ENCODE measurements at places on chromosomes 4 and X.

DNA sequence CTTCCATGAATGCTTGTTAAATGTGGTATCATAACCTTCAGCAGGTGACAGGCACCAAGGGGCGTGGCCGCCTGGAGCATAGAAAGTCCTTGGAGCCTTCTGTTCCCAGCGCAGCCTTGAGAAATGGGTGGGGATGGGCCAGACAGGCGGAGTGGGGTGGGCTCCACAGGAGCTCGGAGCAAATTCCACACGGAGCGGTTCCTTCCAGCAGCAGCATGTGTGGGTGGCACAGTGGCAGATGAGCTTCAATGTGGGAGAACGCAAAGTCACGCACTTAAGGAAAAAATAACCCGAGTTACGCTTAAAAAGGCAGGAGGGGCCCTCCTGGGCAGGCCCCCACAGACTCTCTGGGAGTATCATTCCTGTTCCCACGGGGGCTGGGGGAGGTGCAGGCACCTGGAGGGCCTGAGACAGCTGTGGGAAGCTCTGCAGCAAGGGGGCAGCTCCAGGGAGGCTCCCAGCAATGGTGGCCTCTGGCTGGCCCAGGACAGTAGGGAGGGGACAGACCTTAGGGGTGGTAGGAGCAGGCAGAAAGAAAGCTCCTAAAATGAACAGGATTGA, 15.3 kb downstream of the TMEM271 start:
- no peak for DNase-seq

DNA sequence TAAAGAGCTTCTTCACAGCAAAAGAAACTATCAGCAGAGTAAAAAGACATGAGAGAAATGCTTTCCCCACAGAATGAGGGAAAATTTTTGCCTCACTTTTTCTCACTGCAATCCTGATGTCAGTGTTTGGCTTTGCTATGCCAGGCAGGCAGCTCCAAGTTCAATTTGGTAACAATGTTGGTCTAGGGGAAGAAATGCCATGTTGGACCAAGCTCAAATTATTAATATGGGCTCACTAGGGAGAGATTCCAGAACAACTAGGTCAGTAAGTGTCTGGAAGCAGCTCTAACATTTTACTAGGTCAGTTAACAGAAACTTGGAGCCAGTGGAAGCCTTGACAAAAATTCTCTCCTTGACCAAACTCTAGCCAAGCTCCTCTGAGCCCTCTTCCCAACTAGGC, 95.4 kb downstream of the NAF1 start:
- DNase-seq: no peak

DNA sequence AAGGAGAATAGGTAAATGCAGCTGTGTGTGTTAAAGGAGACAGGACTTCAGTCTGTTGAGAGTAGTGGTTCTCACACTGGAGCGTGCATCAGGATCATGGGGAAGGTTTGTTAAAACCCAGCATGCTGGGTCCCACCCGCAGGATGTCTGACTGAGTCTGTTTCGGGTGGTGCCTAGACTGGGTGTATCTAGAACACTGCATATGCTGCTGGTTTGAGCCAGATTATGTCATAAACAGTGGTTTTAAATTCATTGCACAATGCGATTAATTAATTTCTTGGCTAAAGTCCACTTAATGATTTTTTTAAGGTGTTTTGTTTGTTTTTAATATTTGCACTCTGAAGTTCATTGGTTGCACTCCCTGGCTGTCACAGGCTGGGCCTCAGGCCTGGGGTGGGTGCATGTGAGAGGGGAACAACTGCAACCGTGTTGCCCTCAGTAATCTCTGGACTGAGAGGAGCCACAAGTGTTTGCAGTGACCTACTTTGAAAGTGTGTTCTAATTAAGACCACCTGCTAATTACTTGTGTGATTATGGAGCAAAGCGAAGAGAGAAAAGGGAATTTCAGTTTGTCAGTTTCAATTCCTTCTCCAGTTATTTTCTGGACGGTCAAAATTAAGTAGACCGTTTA, 8.3 kb downstream of the HCCS start:
- DNase-seq: no peak

- peak; percentile 74 for DNase-seq
These were observed 37.1 kb upstream of the XPNPEP2 start for GRCh38 chrX:129701624-129702069.

- DNase-seq: no peak
These were observed 14.6 kb downstream of the AGTR2 start for GRCh38 chrX:116185163-116185562.

DNA sequence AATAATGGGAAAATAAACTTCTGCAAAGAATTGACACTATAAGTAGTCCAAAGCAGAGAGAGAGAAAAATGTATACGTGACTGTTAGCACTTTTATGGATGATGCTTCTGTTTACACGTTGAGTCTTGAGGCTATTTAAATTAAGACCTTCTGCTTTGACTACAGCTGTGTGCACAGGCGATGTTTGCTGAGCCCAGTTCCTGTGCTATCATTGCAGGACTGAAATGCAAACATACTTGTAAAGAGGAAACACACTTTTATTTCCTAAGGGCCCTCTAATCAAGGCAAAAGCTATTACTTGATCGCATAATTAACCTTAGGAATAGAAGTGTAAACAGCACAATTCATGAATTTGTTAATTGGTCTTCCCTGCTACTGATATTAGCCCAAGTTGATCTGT, 226.9 kb downstream of the FBXW7 start:
- DNase-seq: no peak

DNA sequence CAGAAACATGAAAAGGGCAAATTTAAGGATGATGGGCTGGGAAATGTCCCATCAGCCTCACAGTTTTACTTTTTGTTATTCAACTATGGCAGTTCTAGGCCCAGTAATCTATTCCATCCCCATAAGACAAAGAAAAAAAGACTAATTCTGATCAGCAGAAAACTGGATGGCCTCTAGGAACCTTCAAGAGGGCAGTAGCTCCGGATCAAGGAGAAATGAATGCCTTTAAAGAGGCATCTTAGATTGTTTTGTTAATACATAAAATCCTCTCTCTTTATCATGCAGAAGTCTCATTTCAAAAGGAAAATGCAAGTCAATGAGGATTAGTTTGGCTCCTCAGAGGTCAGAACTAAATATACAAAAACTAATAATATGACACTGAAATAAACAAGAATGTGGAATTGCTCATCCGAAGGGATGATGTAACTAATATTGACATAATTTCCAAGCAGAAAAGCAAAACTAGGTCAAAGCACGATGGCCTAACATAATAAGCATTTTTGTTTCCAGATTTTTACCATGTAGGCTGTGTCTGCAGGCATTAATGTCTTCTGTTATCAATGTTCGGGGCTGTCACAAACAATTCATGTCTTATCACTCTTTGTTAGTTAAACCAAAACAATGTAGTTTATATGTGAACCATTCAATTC, 8.8 kb downstream of the MID1 start:
- no peak for DNase-seq

DNA sequence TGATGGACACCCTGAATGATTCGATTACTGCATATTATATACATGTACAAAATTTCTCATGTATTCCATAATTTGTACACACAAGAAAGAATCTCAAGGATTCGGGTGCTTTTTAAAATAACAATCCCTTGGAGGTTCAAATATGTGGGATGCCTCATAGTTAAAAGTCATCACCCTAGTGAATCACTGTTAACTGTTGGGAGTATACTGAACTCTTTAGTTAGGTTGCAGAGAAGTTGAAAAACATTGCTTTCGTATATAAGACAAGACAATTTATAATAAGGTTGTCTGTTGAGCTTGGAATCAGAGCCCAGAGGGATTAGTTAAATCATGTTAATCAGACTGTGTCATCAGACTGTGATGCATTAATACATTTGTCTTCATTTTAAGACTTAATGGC, 15.6 kb downstream of the DCK start:
- no peak for DNase-seq

DNA sequence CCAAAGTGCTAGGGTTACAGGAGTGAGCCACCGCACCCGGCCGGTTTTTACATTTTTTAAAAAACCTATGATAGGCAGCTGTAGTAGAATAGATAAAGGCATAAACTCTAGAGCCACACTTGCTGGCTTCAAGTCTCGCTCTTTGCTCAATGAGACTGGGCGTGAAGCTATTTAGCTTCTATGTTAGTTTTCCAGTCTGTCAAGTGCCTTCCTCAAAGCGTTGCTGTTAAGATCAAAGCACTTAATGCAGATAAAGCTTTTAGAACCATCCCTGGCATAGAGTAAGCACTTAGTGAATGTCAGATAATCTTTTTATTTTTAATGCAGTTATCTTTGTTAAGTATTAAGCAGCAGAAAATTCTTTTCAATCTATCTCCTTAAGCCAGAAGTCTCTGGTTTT, 42.0 kb upstream of the BMPR1B start:
- DNase-seq: no peak

DNA sequence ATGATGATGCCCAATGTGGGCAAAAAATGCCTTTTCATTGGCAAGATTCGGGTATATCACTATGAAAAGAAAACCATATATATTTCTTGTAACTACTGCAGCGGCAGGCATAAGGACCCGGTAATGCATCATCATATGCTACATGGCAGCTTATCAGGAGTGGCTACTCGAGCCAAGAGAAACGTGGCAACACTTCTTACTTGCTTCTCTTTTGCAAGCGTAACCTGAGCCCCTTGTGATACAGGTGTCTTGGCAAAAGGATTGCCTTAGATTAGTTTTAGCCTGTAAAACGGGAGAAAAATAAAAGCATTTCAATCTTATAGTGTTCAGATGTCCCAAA, 280.3 kb downstream of the SPRY1 start:
- no peak for DNase-seq

- DNase-seq: no peak
These were observed 35.3 kb downstream of the NBDY start for GRCh38 chrX:56764153-56764974.

GRCh38 chrX:15745179-15745578, 7.1 kb downstream of the CA5B start:
- peak; percentile 15 for DNase-seq

DNA sequence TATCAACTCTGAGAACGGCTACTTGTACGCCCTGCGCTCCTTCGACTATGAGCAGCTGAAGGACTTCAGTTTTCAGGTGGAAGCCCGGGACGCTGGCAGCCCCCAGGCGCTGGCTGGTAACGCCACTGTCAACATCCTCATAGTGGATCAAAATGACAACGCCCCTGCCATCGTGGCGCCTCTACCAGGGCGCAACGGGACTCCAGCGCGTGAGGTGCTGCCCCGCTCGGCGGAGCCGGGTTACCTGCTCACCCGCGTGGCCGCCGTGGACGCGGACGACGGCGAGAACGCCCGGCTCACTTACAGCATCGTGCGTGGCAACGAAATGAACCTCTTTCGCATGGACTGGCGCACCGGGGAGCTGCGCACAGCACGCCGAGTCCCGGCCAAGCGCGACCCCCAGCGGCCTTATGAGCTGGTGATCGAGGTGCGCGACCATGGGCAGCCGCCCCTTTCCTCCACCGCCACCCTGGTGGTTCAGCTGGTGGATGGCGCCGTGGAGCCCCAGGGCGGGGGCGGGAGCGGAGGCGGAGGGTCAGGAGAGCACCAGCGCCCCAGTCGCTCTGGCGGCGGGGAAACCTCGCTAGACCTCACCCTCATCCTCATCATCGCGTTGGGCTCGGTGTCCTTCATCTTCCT, 2.7 kb downstream of the PCDH10 start:
- no peak for DNase-seq

GRCh38 chr4:74156521-74156920, 1.4 kb upstream of the MTHFD2L start:
- no peak for DNase-seq

GRCh38 chrX:135114392-135114791, 5.9 kb downstream of the ETDB start:
- DNase-seq: no peak

GRCh38 chr4:10273030-10273429, 156.4 kb upstream of the WDR1 start:
- DNase-seq: no peak

DNA sequence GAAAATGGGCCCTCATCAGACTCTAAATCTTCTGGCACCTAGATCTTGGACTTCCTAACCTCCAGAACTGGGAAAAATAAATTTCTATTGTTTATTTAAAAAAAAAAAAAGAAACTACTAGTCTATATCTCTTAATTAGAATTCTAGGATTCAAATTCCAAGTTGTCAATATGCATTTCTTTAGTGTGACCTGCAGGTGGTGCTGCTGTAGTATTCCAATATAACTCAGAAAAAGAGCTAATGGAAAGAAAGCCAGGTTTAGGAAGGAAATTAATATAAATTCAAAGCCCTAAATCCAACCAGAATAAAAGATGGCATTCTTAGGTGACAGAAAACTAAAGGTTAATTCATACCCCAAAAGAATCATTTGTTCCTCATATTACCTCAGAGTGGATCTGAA, 80.0 kb upstream of the NALF2 start:
- no peak for DNase-seq

DNA sequence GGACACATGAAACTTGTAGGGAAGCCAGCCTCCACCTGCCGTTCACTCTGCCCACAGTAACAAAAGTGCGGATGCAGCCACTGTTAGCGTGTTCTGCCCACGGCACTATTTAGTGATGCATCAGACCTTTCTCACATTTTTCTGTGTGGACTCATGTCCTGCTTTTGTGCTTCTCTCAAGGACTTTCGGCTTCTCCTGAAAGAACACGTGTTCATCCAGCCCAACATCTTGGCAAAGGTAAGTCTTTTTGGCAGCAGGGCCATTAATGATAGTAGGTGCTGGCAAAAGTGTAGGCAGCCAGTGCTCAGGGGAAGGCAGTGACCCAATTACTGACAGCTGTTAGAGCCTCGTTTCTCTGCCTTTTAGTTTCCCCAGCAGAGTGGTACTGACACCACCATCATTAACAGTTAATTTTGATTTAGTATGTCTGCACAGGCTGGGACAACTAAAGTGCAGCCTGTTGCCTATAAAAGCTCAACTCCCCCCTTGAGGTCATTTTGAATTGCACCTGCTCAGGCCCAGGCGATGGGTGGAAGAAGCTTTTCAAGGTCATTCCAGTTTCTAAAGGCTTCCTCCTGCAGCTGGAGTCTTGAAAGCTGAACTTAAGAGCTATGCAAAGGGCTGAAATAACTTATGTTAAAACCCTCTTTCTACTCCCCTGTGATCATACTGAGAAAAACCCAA, 54.5 kb upstream of the HPSE start:
- no peak for DNase-seq

- no peak for DNase-seq
These were observed 64.4 kb downstream of the SEPSECS start for GRCh38 chr4:25095837-25096236.

GRCh38 chr4:18439311-18439710, 417.8 kb upstream of the LCORL start:
- no peak for DNase-seq

DNA sequence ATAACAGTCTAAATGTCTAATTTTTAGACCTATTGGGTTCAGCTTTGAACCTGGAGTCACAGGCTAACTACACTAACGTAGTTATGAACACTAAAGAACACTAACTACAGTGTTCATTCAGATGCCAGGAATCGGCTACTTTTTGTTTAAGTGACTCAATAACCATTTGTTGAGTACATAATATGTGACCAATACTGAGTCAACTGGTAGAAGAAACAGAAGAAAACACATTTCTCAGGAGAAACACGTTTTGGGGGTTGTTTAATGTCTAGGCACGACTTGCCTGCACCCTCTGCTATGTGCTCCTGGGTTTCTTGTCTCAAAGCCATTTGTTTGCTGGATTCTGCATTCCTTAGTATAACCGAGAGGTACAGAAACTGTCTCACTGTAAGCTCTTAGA, 18.6 kb upstream of the CLNK start:
- no peak for DNase-seq

Measured in skeletal muscle cell (primary cell).